Astrocyte of the hippocampus (primary cell): ENCODE measurements at places on chromosomes 5 and 9.

DNA sequence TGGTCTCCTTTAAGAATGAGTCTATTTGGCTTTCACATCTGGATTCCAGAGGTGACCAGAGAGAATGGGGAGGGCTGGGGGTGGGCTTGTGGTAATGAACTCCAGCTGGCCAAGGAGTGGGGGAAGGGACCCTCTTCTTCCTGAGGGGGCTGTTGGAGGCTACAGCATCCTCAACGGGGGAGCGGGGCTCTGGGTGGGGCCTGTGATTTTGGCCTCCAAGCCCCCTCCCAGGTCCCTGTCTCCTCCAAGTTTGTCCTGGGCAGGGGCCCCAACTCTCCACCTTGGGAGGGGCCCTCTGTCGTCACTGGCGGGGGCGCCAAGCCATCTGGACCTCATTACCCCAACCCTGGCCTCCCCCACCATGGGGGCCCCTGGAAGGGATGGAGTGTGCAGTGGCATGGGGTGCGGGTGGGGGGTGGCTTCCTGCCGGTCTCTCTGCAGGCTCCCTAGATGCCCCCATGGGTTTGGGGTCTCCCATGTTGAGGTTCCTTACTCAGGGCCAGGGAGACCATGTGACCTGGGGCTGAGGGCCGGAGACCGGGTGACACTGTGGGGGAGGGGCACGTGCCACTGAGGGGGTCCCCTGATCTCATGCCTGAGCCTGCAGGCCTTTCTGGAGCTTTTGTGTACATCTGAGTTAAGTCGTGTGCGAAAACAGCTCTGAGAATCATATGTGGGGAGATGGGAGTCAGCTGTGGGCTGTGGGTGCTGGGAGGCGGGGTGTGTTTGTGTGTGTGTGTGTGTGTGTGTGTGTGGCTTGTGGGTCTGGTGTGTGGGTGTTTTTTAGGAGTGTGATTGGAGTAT is 32.4 kb downstream of the GOLGA2 start:
- DNase-seq: no peak

GRCh38 chr5:128304088-128304487 is 220.5 kb downstream of the SLC12A2 start:
- DNase-seq: peak; percentile 93

DNA sequence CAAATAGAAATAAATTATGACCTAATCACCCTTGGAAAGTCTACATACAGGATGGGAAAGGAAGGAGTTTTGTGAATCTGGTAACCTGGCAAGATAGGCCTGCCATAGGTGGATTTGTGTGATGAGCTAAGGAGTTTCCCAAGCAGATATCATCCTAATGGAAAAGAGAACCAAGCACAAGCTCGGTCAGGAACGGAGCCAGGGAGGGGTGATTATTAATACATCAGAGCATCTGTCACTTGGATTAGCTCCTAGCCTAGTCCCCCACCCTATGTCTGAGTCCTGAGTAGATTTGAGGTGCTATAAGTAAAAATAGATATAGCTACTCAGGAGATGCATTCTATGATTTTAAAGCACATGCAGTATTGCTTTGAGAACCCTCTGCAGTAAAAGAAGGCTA is 57.3 kb upstream of the SMARCA2 start:
- DNase-seq: no peak

- no peak for DNase-seq
Measured at GRCh38 chr5:146588331-146589027, 72.5 kb upstream of the GPR151 start.

DNA sequence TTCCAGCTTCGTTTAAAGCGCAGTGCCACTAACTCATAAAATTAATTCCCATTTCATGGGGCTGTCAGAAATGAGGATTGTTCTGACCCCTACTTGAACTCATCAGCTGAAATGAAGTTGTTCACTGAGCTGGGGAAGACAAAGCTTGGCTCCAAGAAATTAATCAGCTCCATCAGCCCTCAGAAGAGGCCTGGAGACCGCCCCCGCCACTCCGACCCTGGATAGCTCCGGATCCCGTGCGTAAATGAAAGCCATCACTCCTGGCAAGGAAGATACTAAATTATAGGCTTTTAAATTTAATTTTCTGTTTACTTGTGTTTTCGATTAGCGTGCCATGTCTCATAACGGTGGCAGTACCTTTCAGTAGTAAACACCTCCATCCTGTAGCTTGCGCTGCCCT is 142.8 kb upstream of the IRX2 start:
- no peak for DNase-seq

DNA sequence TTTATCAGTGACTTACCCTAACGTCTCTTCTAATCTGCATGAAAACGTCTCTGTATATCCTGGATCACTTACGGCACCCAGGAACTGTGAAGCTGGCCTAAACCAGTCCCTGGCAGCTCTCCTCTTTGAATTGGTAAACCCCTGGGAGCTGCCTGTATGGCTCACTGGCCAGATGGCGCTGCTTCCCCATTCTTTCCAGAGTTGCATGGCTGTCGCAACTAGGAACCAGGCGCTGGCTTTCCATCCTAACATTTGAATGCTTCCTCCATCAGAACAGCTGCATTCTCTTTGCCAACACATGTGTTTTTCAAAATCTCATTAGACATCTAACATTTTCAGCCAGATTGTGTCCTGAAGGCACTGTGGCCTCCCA is 8.0 kb upstream of the PCA3 start:
- peak; percentile 32 for DNase-seq

DNA sequence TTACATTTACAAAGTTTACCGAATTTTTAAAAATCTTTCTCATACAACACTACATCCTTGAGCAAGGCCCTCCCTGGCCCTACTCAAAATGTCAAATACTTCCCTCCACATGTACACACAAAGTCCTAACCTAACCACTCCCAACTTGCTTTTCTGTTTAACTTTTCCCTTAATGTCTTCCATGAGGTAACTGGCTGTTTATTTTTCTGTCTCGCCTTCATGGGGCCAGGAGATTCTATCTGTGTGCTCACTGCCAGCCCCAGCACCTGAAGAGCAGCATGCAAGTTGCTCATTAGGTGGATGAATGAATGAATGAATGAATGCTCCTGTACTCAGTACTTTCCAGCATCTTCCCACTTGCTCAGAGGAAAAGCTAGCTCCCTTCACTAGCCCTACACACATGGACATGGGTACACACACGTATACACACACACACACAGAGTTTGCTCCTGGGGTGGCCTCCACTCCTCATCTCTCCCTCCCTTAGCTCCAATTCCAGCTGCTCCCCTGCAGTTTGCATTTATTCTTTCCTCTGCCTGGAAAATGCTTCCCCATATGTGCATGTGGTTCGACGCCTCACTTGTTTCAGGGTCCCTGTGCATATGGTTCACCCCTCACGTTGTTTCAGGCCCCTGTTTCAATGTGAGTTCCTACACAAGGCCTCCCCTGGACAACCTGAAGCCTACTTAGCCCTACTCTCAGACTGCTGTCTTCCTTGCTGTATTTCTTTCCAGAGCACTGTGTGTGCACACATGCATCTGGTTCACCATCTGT is 165.2 kb downstream of the ROR2 start:
- DNase-seq: no peak

GRCh38 chr9:134326724-134327601 is 708 bp downstream of the RXRA start:
- peak; percentile 74 for DNase-seq

DNA sequence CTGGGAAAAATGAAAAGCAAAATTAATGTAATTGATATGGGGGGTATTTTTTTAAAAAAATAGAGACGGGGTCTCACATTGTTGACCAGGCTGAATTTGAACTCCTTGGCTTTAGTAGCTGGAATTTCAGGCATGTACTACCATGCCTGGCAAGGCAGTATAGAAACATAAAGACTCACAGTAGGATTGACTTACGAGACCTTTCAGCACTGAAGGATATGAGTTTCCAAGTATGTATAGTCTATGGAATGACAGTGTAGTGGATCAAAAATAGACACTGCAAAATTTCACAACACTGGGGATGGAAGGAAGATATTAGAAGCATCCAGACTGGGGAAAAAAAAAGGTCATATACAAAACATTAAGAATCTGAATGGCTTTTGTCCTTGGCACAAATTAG is 6.8 kb downstream of the DCP2 start:
- no peak for DNase-seq

DNA sequence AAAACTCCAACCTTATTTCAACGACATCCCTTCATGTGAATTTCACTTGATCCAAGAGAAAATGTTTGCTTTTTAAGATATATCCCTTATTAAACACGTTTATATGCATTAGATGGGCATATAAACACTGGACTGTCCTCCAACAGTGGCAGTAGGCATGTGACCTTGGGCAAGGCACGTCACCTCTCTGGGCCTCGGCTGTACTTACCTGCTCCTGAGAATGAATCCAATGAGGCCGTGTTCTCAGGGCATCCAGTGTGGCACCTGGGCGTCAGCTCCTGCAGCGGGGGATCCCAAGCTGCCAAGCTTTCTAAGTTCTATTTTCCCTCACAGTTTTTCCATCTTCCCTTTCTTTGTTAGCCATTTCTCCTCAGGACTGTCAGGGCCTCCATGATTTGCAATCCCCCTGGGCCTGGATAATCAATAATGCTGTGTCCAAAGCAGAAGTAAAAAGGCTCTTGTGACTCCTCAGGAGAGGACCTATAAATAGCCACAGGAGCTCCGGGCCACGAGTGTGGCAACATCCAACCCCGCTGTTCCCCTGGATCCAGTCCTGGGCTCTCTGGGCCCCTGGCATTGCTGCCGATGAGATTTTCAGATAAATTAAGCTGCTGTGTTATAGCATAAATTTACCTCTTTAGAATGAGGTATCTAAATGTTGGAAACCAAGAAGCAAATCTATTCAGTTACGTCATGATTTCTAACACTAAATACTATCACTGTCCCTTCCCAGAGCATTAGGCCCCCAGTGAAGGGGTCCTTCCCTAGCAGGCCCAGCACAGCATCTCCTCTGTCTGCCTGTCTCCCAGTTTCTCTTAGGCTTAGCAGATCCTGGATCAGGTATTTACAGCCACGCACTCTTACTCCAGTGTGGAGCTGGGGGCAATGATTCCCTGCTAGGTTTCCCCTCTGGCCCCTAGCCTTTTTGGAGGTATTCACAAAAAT is 76.8 kb downstream of the PTPN3 start:
- no peak for DNase-seq

DNA sequence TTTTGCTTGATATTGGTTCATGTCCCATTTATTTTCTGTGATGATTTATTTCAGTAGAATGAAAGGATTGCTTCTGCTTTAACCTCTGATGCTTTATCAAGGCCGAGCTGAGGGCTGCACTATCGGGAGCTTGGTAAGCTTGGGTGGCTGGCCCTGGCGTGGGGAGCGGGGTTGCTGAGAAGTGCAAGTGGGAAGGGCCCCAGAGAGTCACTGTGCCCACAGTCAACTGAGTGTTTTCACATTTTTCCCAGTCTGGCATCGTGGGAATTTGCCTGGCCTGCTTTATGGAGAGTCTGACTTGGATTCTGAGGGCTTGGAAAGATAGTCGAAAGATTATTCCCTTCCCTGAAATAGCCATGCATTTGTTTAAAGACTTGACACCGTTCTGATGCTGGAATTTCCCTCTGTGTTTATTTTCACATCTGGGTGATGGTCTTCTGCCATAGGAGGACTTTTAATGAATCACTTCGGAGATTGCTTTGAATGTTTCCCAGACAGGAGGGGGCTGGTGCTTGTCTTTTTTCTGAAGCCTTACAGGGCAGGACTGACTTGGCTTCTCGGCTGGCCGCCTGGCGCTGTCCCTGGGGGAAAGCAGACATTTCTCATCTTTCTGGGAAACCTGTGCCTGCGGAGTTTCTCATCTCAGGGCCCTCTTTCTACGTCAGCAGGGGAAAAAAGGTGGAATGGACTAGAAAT is 139.0 kb downstream of the BOD1 start:
- DNase-seq: peak; percentile 80

- DNase-seq: no peak
Measured at GRCh38 chr5:71011194-71011792, 13.8 kb downstream of the NAIP start.

DNA sequence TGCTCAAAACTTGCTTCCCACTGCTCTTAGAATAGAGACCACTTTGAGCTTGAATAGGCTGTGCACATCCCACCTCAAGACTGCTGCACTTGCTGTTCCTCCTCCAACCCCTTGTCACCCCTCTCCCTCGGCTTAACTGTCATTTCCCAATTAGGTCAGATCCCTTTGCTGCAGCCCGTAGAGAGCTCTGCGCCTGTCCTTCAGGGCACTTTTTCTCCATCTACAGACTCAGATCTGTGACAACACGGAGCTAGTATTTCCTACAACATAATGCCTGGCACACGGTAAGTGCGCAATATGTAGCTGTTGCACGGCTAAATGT is 485 bp upstream of the HABP4 start:
- no peak for DNase-seq

DNA sequence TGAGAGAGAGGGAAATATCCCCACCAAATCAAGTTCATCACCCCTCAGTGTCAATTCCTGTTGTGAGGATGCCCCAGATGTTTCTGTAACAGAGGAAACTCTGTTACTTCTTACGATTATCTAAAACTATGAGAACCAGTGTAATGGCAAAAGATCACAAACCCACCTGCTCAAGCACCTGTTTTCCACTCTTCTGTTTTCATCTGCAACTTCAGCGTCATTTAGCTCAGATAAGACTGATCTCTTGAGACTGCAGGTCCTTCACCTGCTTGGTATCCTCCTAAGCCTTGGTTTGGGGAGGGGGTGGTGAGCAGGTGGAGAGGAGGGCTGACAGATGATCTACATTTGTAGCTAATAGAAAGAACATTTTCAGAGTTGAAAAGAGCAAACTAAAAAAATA is 229.3 kb downstream of the SLF1 start:
- no peak for DNase-seq

- no peak for DNase-seq
Measured at GRCh38 chr9:86557918-86558317, 203.7 kb upstream of the TUT7 start.

- DNase-seq: no peak
Measured at GRCh38 chr5:141608046-141608445, 10.8 kb downstream of the DIAPH1 start.

- peak; percentile 73 for DNase-seq
Measured at GRCh38 chr5:1666812-1667588, 132.6 kb downstream of the MRPL36 start.

DNA sequence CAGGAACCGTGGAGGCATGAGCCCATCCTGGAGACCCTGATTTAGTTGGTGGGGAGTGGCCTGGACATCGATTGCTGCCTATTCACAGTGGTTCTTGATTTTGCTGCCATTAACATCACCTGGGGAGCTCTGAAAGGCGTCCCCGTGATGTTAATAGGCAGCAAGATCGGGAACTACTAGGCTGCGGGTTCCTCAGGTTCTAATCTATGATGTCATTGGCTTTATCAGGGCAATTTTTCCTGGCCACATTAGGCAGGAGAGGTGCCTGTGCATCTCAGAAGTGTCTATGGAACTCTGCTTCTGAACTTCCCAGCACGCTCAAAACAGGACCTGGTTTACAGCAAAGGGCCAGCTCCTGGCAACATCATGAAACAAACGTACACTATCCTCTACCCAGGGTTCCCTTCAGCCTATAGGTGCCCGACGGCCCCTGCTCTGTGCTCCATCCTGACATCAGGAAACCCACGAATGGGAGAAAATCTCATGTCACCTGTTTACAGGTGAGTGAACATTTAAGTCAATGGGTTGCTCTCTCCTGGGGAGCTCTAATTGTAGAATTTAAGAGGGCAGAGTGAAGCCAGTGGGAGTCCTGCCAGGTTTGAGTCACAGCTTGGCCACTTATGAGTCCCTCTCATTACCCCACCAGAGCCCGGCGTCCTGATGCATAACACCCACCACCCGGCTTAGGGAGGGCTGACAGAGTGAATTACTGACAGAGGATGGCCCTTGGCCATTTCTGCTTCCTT is 49.4 kb downstream of the ROPN1L start:
- no peak for DNase-seq
